ENCODE measurements at places on chromosomes 16 and 17.
A peak's percentile ranks its signal among the peaks of the same experiment; 100 is the strongest.

GRCh38 chr16:86574646-86575045, 3.7 kb upstream of the FOXL1 start:
- DNase-seq, result no peak

DNA sequence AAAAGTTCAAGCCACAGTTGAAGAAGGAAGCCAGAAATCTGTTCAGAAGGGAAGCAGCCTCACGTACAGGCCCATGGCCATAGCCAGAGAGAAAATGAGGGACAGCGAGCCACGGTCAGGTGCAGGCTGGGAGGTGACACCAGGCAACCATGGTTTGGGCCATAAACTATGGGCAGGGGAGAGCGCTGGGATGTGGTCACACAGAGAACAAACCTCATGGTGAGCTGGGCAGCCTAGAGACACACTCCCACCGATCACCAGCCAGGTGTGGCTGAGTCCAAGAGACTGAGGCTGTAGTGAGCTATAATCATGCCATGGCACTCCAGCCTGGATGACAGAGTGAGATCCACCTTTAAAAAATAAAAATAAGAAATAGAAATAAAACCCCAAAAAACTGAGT, 76.5 kb downstream of the NETO2 start:
- no peak for DNase-seq

DNA sequence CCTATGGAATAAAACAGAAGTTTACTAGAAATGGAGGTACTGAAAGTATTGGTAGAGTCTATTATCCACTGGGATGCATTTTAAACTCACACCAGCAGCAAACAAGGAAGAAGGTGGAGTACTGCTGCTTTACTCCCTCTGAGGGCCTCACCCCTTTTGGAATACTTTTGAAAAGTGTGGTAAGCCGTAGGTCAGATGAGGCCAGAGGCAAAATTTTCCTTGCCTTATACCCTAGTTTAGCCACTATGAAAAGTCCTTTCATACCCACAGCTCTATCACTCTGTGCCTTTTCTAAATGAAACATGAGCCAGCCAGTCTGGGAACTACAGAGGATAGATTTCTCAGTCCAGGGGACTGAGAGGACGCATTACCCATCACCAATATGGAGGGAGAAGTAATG, 14.0 kb downstream of the GDE1 start:
- DNase-seq, result no peak

GRCh38 chr17:62649570-62649969, 22.1 kb downstream of the MRC2 start:
- DNase-seq, result no peak

DNA sequence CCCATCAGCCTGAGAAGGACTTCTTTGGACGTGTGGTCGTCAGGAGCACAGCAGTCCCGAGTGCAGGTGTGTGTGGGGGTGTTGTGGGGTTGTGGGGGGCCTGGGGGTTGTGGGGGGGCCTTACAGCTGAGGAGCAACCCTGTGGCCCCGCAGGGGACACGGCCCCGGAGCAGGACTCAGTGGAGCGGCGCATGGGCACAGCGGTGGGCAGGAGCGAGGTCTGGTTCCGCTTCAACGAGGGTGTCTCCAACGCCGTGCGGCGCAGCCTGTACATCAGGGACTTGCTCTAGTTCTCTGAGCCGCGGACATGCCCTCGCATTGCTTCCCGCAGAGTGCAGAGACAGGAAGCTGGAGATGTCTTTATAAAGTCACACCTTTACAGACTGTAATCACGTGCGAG, 2.8 kb downstream of the GNG13 start:
- DNase-seq, result no peak

DNA sequence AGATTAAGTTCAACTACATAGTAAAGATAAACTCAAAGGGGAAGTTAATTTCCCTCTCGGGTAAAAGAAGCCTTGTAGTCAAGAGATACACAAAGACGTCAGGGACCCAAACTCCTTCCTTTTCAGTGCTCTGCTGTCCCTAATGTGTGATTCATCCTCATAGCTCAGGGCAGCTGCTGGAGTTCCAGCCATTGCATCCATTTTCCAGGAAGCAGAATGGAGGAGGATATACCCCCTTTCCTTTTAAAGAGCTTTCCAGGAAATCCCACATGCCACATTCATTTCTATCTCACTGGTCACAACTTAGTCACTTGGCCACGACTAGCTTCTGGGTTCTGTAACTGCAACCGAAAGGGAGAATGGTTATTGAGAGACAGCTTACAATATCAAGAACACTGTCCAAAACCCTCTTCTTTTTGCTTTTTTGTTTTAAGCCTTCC, 95.3 kb downstream of the SOCS1 start:
- DNase-seq, result no peak

DNA sequence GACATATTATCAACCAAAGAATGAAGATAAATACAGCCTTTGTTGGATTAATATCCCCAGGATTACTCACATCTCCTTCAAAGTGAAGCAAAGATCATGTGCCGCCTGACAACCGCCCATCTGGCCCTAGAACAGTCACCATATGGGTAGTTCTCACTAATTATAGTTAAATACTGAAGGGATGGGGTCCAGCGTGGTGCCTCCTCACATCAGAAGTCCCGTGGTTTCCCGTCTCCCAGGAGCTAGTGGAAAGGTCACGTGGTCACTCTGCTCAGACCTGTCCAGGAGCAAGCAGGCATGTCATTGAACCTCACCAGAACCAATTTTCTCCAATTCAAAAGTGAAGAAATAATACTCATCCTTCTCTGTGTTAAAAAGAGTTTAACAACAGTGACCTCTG, 434.5 kb downstream of the SHISA9 start:
- DNase-seq, result no peak

- peak; percentile 54 for DNase-seq
Measured at GRCh38 chr16:28873543-28874201, 4.6 kb upstream of the ATP2A1 start.

DNA sequence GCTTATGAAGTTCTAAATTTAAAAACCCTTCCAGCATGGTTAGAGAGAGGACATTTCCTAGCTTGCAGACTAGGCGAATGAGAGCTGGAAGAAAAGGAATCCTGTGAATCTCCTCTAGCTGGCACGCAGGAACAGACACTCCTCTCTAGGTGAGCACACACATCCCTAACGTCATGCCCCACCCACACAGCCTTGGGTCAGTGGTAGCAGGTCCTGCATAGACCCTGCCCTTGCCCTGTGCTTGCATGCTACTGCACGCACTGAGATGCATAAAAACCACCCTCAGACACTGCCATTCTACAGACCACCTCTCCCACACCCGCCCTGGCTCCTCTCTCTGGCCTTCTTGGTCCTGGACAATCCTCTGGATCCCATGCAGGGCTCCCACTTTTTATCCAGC, 23.5 kb downstream of the CES1 start:
- no peak for DNase-seq

All from CD4-positive, alpha-beta T cell treated with Interferon gamma for 1 hour (primary cell).